ENCODE measurements at places on chromosomes 12 and 14. TPM values are rescaled to one million over a fixed set of nuclear protein-coding genes. Genes with fewer than 3 reads are reported as not detected.

PAPLN gene
- total RNA-seq, result 0.18 TPM

CAPZA3 gene
- total RNA-seq, result not detected

CCDC175 gene
- not detected for total RNA-seq

BIN2 gene
- total RNA-seq, result 16.4 TPM

OTOGL gene
- not detected for total RNA-seq

PIANP gene
- 0.20 TPM for total RNA-seq

USP44 gene
- 2.1 TPM for total RNA-seq

ZNF839 gene
- 16.6 TPM for total RNA-seq

BICDL1 gene
- total RNA-seq, result 152 TPM

ANG gene
- total RNA-seq, result not detected

ATF7 gene
- total RNA-seq, result 23.2 TPM

NUP107 gene
- total RNA-seq, result 121 TPM

DLK1 gene
- total RNA-seq, result 0.68 TPM

RPS6KL1 gene
- 17.3 TPM for total RNA-seq

DNA sequence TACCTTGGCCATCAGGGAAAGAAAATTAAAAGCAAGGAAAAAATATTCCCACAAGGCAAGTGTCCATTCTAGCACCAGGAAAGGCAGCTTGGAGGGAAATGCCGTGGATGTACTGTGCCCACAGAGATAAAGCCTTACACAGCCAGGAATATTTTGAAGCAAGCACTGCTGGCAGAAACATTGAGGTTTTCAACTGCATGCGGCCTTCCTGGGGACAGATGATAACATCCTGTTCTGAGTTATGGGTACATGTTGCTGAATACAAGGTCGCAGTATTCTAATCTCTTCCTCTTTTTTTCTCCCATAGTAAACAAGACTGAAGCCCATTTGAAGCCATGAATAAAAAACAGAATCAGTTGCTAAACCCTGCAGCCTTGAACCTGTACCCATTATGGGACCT lies 197.1 kb downstream of the BTG1 start:
- DNase-seq, result no peak

DNA sequence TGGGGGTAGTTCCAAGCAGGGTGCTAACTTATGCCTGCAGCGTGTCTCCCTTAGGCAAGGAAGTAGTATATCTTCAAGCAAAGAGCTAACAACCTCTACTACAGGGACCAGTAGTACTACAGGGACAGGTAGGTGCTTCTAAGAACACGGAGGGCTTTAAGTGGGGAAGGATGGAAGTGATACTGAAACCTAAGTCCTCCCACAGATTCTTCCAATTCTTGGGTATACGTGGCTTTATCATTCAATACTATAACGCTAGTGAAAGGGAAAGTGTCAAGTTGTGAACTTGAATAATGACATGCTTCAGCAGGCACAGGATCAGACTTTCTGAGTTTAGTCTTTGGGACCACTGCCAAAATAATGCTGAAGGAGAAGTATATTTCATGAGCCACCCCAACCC lies 241.7 kb downstream of the CEP128 start:
- DNase-seq, result no peak

- DNase-seq, result no peak
Observed at GRCh38 chr14:71300566-71301330, 393.5 kb downstream of the PCNX1 start.

DNA sequence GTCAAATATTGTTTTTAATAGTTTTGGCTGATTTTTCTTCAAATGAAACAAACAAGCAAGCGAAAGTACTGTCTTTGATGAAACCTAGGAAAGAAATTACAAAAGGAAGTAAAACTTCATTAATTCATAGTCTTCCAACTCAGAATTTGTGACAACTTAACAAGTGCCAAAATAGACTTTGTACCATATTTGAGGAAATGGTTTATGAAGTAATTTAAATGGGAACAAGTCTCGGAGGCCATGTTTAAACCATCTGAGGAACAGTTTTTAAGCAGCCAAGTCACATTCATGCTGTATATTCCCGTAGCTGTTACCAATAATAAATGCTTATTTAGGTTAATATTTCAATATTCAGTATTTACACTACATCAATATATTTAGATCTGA lies 745 bp upstream of the ARHGDIB start:
- DNase-seq, result no peak

- DNase-seq, result no peak
Observed at GRCh38 chr14:64229489-64229888, 64.7 kb downstream of the ESR2 start.

DNA sequence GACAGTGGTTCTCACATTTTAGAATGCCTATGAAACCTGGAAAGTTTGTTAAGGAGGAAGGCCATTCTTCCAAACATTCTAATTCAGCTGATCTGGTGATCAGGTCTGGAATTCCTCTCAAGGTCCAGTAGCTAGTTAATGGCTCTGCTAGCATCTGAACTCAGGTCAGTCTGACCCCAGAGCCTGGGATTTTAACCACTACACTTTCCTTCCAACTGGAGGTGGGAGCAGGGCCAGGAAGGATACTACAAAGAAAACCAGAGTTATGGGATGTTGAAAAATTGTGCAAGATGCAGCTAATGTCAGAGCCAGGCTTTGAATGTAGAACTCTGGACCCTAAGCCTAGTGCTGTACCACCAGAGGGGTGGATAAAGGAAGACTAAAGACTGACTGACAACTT lies 73.6 kb upstream of the NID2 start:
- DNase-seq, result no peak

GRCh38 chr12:109963743-109964429 lies 32.3 kb downstream of the GIT2 start:
- DNase-seq, result no peak

- no peak for DNase-seq
Observed at GRCh38 chr12:40825156-40825555, 132.9 kb downstream of the CNTN1 start.

- DNase-seq, result no peak
Observed at GRCh38 chr12:91982946-91983345, 162.7 kb downstream of the BTG1 start.

GRCh38 chr12:26058308-26058707 lies 66.5 kb downstream of the BHLHE41 start:
- DNase-seq, result no peak

DNA sequence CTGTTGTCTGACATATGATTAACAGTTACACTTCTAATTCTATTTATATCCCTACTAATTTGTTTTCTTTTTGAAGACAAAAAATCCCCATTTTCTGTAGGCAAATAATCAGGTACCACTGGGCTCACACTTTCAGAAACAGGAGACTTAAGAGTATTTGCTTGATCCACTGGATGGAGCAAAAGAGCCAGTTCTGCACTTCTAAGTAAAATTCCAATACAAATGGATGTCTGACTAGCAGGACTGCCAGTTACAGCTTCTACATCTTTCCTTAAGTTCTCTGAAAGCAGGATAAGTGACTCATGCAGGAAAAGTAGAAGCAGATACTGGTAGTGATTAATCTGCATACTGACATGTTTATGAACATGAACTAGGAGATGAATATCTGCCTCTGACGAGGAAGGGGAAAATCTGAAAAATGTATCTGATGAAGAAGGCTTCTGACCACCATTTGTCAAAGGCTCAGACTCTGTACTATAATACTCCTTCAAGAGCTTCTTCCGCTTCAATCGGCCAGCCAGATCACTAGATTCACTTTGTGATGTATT lies 73.8 kb upstream of the ANKS1B start:
- no peak for DNase-seq

GRCh38 chr14:23559010-23559925 lies 3.2 kb downstream of the THTPA start:
- peak; percentile 66 for DNase-seq

DNA sequence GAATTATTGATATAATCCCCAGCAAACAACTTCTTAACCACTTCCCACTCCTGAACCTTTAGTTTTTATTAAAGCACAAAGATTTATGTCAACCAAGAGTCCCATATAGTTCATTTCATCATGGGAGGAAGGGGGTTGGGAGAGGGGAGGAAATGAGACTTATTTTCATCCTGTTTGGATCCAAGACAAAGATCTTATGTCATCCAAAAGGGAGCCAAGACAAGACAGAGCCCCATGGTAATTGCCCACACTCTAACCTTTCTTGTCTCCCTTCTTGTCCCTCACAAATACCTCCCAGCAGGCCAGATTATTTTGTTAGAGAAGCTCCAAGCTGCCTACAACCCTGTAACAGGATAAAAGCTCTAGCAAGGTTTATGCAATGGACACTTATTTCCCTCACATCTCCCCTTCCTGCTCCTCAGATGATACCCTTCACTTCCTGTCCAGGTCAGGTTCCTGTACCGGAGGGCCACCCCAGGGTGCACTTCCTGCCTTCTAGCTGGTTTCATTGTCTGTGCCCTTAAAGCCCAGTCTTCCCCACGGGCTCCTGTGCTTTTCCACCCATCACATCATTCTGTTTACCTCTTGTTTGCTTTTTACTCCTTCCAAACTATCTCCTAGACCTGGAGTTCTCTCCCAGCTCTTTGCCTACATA lies 123.7 kb upstream of the MDM1 start:
- DNase-seq, result no peak

- no peak for DNase-seq
Observed at GRCh38 chr12:89736995-89737394, 28.4 kb upstream of the ATP2B1 start.

DNA sequence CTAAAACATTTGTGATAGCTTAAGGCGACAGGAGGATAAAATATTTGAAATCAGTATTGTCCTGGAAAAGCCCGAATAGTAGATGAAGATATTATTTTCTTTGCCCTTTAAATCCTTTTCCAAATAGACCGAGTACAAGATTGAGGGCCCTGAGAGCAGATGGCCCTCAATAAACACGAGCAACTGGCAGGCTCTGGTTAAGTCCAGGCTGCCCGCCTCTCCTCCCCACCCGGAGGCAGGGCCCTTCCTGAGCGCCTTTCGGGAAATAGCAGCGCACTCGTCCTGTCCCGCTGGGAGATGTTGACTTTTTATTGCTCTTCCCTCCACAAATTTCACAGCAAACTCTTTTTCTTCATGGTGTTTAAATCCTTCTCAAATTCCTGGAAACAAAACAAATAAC lies 50.8 kb upstream of the MAX start:
- no peak for DNase-seq

DNA sequence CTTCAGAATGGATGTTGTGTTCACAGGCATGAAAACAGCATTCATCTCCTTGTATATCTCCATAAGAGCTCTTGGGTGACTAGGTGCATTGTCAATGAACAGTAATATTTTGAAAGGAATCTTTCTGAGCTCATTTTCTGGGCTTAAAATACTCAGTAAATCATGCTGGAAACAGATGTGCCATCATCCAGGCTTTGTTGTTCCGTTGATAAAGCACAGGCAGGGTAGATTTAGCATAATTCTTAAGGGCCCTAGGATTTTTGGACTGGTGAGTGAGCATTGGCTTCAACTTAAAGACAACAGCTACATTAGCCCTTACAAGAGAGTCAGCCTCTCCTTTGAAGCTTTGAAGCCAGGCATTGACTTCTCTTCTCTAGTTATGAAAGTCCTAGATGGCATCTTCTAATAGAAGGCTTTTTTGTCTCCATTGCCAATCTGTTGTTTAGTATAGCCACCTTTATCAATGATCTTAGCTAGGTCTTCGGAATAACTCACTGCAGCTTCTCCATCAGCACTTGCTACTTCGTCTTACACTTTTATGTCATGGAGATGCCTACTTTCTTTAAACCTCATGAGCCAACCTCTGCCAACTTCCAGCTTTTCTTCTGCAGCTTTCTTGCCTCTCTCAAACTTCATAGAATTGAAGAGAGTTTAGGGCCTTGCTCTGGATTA lies 79.6 kb upstream of the PSMA6 start:
- no peak for DNase-seq

DNA sequence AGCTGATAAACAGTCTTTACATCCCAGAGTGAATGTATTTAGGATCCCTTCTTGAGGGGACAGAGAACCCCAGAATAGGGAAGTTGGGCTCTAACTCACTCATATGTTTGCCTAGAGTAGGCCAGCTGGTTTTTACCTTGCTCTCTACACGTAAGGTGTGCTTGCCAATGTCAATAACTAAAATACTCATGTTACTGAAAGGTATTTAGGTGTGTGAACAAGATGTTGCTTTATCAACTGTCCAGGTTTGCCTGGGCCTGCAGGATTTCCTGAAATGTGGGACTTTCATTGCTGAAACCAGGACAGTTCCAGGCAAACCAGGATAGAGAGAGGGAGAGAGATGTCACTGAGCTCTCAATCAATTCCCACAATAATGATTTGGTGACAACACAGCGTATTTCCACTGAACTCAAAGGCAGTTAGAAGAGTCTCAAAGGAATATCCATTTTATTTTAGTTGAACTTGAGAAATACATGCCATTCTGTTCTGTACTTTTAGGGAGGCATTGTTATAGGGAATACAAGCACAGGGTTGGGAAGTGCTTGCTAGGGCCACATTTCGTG lies 171.7 kb downstream of the NRXN3 start:
- no peak for DNase-seq

DNA sequence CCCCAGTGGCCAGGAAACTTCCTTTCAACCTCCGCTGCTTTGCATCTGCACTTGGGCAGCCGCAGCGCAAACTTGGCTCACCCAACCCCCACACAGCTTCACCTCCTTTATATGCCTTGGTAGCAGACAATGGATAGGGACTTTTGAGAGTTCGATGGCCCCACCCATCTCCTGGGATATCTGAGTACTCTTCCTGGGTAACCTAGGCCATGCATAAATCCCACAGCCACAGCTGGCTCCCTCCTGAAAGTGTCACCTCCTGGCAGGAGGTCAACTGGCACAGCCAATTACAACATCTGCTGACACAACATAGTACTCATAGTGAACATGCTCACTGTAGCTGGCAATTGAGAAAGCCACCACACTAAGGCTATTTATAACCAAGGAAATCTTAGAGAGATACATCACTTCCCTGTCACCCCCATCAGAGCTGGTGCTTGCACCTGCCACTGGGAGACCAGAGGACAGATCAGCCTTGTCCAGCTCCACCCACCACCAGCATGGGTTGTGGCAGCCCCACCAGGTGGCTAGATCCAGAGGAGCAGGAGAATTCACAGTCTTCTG lies 410.0 kb downstream of the SYT1 start:
- DNase-seq, result no peak

DNA sequence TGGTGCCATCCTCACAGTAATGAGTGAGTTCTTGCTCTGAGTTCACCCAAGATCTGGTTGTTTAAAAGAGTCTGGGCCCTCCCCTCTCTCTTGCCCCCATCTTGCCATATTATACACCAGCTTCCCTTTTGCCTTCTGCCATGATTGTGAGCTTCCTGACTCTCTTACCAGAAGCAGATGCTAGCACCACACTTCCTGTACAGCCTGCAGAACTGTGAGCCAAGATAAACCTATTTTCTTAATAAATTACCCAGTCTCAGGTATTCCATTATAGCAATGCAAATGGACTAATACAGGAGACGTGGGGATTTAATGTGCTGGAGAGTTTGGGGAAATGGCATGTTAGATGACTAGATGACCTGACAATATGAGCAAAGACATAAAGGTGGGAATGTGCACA lies 12.8 kb downstream of the SLC4A8 start:
- DNase-seq, result no peak

GRCh38 chr12:4653257-4653656 lies 4.3 kb downstream of the NDUFA9 start:
- DNase-seq, result no peak

- DNase-seq, result no peak
Observed at GRCh38 chr14:104702106-104702505, 12.7 kb downstream of the INF2 start.

GRCh38 chr12:123050331-123050831 lies 69.9 kb downstream of the ARL6IP4 start:
- no peak for DNase-seq

GRCh38 chr12:22978962-22979361 lies 354.0 kb downstream of the ETNK1 start:
- no peak for DNase-seq

GRCh38 chr12:96989916-96990315 lies 82.9 kb downstream of the NEDD1 start:
- DNase-seq, result no peak

- no peak for DNase-seq
Observed at GRCh38 chr12:117900561-117900960, 68.2 kb downstream of the KSR2 start.

Data from activated T-cell treated with anti-CD3 and anti-CD28 coated beads, Interleukin-2, amount 50 U/mL, for 4 hours (primary cell).